Astrocyte of the cerebellum (primary cell): ENCODE measurements at places on chromosomes 5 and 9.
A peak's percentile ranks its signal among the peaks of the same experiment; 100 is the strongest.

DNA sequence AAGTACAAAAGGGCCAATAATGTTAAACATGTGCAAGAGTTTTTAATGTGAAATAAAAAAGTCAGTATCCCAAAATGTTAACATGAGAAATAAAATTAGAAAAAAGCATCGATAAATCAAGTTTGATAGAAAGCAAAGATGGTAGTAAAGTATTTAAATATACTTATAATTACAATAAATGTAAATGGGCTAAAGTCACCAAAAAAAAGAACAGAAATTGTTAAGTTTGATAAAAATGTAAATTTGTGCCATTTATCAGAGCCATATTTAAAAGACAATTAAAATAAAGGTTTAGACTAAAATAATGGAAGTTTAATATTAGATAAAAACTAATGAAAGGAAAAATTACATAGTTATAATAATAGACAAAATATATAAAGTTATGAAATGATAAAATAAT is 500.5 kb downstream of the TMEM232 start:
- DNase-seq: no peak

- no peak for DNase-seq
Observed at GRCh38 chr9:132662152-132662945, 7.4 kb downstream of the DDX31 start.

DNA sequence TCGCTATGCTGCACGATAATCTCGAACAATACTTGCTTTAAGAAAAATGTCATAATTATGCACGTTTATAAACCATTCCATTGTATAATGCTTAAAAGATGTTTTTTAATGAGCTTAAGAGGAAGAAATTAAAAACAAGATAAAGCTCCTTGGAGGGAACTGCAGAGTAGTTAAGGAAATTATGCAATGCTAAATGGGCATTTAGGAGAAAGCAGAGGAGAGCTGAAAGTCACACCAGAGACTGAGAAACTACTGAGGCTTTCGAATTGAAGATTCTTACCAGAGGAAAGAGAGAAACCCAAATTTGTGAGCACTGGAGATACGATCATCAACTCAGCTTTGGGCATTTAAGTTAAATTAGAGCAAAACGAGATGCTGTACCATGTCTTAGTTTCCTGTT is 119.4 kb downstream of the CDH10 start:
- DNase-seq: no peak

GRCh38 chr9:77512876-77513275 is 135.2 kb downstream of the GNA14 start:
- no peak for DNase-seq

- no peak for DNase-seq
Observed at GRCh38 chr9:101673642-101674041, 64.8 kb downstream of the GRIN3A start.

- no peak for DNase-seq
Observed at GRCh38 chr9:34195143-34195542, 16.3 kb downstream of the UBAP1 start.

- no peak for DNase-seq
Observed at GRCh38 chr5:159342840-159343239, 12.6 kb upstream of the IL12B start.

DNA sequence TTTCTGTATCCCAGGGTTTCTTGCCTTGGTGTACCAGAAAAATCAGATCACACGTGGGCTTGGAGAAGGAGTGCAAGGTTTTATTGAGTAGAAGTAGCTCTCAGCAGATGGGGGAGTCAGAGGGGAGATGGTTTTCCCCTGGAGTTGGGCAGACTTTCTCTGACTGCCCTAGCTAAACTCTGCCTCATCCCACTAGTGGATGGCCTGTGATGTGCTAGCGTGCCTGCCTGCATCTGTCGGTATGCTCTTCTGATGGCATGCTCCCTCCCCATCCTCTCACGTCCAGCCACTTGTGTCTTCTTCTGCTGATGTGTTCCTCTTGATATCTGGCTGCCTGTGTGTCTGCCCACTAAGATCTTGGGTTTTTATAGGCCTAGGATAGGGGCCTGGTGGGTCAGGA is 616.1 kb upstream of the RGMB start:
- DNase-seq: no peak

- DNase-seq: no peak
Observed at GRCh38 chr5:137147346-137147745, 351.8 kb downstream of the SPOCK1 start.

DNA sequence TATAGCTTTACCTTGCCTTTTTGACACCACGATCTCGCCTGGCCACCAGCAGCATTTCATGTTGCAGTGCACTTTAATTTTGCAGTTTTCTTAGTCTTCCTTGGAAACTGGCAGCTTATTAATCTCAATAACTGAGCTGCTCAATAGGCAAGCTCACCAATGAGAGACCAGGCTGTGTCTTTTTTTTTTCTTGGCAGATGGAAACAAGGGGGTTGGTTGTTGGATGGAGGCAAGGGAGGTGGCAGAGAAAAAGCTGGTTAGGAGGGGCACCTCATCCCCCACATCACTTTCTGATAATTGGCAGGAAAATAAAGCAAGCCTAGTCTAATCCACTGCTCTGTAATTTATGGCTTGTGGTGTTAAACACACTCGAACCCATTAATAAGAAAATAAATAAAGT is 324.5 kb upstream of the WWC1 start:
- DNase-seq: no peak

- no peak for DNase-seq
Observed at GRCh38 chr9:79104951-79105350, 466.8 kb upstream of the TLE4 start.

DNA sequence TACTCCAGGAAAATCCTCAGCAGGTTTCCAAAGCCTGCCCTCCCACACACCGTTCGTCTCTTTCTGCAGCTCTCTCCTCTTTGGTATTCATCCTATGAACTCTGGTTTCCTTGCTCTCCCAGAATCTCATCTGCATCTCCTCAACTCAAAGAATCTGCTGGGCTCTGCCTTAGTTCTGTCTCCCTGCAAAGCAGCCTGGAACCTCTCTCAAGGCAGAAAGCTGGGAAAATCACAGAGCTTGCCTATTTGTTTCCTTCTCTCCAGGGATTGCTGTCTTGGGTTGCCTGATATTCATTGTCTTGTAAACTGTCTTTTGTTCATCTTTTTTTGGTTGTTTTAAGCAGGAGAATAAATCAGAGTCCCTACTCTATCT is 5.3 kb upstream of the ERAP2 start:
- DNase-seq: no peak

- no peak for DNase-seq
Observed at GRCh38 chr9:119179701-119180100, 189.5 kb downstream of the BRINP1 start.

DNA sequence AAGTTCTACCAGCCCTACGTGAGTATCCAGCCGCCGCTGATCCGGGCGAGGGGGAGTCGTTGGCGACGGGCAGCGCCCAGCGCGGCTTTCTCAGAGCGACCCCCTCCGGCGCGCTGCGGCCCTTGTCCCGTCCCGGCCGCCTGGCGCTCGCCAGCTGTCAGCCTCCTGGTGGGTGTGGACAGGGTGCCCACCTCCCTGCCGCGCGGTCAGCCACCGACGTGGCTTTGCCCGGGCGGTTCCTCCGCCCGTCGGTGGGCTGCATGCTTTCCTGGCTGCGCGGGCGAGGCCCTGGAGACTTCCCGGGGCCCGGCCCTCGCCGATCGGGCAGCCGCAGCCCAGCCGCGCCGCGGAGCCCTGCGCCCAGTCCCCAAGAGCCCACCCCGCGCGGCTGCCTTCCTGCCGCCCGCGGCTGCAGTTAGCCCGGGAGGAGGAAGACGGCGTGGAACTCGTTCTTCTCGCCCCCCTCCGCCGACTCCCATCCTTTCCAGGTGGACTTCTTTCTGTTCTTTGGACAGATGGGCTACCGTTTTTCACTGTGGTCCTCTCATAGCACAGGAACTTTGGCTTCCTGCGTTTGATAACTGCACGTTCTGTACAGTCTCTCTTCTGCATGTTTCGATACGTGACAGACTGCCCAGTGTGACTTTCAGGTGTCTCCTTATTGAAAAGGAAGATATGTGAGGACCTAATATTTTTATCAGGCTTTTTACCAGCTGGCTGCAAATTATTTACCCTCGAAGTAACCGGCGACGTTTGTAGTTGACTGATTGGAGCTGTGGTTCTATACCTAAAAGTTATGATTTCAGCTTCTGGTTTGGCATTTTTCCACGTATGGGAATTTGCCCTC is 577 bp downstream of the AP3S1 start:
- no peak for DNase-seq

DNA sequence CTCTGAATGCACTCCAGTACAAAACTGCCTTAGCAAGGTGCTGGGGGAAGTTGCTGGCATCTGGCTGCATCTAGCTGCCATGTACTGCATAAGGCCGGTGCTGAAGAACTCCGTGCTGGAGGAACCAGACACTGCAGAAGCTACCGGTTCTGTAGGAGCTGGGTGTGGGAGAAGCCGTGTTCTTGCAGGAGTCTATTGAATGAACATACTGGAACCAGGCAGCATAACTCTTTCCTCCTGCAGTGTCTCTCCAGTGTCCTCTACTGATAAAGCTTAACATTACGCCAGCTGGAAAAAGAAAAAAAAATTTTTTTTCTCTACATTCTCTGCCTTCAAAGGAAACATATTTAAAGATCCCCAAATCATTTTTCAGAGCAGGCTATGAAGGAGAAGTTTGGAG is 38.5 kb downstream of the VPS13A start:
- no peak for DNase-seq

- no peak for DNase-seq
Observed at GRCh38 chr9:105046907-105047741, 119.2 kb upstream of the ABCA1 start.

DNA sequence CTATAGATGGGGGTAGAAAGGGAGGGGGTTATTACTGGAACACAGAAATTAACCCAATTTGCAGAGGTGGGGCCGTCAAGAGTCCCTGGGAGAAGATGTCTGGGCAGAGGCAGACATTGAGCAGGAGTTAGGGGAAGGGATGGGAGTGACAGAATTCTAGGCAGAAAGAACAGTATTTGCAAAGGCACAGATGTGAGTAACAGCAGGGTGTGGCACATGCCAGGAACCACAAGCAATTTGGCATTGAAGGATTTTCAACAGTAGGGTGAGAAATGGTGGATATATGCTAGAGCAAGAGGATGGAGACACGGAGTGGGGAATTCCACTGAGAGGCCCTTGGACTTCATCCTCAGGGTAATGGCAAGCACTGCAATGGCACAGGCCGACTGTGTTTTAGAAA is 71.6 kb upstream of the FRRS1L start:
- no peak for DNase-seq

GRCh38 chr5:135539430-135540005 is 3.8 kb upstream of the NEUROG1 start:
- DNase-seq: no peak

- DNase-seq: no peak
Observed at GRCh38 chr5:123134653-123135181, 45.7 kb downstream of the PRDM6 start.

DNA sequence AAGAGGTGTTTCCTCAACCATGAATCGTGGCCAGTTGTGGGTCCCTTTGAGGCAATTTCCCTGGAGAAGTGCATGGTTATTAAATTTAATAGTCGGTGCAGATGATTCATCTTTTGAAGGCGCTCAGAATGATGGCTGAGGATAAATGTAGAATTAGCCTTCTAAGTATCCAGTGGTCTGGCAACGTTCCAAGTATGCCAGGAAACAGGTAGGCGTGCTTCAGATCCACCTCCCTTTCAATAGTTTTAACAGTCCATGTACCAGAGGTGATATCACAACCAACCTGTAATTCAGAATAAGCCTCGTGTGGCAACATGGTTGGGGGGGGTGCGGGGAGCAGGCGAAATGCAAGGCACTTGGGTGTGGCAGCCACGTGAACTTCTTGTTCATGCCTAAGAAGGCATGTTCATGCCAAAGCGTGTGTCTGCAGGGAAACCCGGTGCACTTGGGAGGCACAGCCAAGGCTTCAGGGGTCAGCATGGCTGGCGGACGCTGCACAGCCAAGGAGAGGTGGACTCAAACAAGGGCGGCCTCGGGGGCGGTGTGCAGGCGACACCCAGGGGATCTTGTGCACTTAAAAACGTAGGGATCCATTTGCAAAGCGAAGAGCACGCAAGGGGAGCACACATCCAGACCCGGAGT is 5.2 kb upstream of the NKD2 start:
- DNase-seq: no peak

GRCh38 chr9:70120834-70121510 is 77.3 kb downstream of the MAMDC2 start:
- DNase-seq: peak; percentile 87

- no peak for DNase-seq
Observed at GRCh38 chr5:157285310-157286035, 19.6 kb downstream of the CYFIP2 start.

GRCh38 chr5:95899829-95900228 is 61.8 kb downstream of the ELL2 start:
- DNase-seq: no peak

DNA sequence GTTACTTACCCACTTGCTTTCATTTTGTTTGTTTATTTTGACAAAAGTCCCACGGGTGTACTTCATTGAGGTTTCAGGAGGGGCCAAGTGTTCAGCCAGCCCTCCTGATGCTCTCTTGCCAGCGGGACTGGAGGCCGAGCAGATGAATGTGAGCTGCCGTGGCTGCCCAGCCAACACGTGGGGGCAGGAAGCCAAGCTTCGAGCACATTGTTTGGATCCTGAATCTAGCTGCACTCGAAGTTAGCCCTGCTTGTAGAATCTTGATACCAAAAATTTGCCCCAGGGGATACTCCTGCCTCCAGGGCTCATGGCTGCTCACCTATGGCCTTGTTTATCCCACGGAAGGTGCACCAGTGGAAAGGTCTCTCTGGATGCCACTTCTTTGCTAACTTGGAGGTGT is 49.3 kb downstream of the RASGEF1C start:
- DNase-seq: no peak

GRCh38 chr5:94746731-94747124 is 128.3 kb downstream of the SLF1 start:
- DNase-seq: no peak

DNA sequence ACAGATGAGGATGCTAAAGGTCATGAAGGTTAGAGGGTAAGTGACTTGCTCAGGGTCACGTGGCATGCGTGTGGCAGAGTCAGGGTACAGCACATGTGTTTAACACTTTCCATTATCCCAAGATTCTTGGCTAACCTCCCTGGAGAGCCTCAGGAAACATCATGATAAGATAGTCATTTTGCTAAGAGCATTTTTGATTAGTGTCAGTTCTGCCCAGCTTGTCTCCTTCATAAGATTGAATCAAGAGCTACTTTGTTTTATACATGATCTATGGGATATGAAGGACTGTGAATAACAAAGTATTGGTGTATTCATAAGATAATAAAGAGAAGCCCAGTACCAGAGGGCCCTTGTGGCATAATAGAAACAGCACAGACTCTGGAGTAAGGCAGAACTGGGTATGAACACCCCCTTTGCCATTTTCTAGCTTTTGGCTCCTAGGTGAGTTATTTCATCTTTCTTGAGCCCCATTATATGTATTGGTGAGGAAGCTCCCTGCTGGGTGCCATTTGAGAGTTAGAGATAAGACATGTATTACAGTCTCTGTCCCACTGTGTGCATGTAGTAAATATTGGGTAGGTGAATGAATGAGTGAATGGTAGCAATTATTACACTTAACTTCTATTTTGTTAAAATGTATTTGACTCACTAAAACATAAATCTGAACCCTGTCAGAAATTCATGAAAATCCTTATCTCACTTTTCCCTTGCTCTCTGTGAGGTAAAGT is 16.1 kb downstream of the PTPDC1 start:
- DNase-seq: no peak
